ENCODE measurements at places on chromosomes 12 and 14.

DNA sequence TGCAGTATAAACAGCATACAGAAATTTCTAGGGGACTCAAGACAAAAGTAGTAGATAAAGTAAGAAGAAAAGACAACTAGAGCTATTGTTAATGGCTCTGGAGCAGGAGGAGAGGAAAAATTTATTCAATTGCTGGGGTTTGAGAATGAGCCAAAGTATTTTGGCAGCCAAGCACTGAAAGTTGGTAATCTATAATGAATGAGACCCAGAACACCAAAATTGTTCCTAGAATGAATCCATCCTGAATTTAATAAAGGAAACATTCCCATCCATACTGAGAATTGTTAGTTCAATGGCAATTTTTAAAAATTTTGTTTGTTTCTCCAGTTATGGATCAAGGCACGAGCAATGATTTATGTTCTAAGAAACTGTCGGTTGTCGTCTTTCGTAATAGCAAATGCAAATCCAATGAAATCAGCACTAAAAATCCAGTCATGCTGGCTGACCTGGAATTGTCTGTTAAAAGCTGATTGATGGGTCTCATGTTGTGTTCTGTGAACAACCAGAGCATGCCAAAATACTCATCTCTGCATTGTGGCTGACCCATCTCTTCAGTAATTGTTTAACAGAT lies 170.9 kb upstream of the LMNTD1 start:
- DNase-seq = peak; percentile 84

DNA sequence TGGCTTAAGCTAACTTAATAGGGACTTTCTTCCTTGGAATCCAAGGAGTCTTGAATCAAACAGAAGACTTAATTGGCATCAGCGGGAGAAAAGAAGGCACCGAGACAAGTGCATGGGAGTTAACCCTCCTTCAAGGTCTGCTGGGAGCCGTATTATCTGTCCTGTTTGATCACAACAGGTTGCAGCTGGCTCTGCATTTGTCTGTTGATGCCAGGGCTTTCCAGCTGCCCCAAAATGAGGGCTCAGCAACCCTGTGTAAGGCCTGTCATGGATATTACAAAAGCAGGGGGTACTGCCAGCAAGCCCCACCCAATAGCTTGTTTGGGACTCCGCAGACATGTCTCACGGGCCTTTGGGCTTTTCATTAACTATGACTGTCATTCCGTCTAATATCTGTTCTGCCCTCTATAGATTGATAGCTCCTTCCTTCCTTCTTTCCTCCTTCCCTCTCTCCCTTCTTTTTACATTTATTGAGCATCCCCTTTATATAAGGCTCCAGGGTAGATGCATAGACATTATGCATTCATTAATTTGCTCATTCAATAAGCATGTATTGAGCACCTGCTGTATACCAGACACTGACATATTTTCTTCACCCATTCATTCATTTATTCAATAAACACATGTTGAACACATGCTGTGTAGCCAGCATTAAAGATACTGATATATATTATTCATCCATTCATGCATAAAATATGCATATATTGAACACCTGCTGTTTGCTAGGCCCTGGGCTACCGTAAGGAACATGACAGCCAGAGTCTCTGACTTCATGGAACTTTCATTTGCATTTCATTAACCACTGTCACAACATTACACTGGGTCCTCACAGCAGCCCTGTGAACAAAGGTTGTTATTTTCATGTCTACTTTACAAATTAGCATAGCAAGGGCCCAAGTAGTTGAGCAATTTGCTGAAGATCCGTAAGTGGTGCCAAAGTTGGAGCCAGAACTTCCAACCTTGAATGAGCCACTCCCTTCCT lies 56.2 kb downstream of the SVOP start:
- no peak for DNase-seq

GRCh38 chr12:87008785-87009384 lies 752.7 kb upstream of the MGAT4C start:
- DNase-seq = no peak

- no peak for DNase-seq
These were observed 251.0 kb upstream of the SFSWAP start for GRCh38 chr12:131459773-131460365.

DNA sequence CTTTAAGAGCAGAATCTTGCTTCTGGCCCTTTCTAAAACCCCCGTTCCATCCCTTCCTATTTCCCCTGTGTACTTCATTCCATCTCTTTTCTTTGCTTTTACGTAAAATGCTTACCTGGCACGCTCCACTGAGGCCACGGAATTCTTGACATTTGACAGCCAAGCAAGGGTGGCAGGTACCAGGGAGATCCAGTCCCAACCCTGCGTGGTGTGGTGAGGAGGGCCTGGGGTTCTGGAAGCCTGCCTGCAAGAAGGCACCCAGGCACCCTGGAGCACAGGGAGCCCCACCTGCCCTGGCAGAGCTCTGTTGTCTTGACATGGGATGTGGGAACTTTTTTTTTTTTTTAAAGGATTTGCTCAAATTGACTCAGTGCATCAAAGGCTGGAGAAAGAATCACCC lies 48.6 kb downstream of the ITPK1 start:
- DNase-seq = no peak

GRCh38 chr12:52353766-52354165 lies 13.5 kb downstream of the KRT85 start:
- DNase-seq = no peak

GRCh38 chr14:34501004-34501580 lies 38.4 kb downstream of the EAPP start:
- DNase-seq = no peak

DNA sequence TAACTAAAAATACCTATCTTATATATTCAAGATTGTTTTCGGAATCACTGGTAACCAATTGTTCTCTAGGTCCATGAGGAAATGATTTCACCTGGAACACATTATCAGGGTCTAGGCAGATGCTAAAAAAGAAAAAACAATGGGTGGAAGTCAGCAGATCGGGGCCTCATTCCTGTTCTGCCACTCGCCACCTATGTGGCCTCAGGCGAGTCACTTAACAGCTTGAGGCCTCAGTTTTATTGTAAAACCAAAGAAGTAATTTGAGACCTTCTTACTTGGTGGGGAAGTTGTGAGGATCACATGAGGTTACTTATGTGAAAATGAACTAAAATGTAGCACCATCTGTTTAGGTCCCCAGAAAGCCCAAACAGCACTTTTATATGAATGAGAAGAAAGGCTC lies 6.2 kb upstream of the RNASE10 start:
- DNase-seq = no peak

GRCh38 chr12:39813776-39814175 lies 194.2 kb upstream of the ABCD2 start:
- peak; percentile 29 for DNase-seq

DNA sequence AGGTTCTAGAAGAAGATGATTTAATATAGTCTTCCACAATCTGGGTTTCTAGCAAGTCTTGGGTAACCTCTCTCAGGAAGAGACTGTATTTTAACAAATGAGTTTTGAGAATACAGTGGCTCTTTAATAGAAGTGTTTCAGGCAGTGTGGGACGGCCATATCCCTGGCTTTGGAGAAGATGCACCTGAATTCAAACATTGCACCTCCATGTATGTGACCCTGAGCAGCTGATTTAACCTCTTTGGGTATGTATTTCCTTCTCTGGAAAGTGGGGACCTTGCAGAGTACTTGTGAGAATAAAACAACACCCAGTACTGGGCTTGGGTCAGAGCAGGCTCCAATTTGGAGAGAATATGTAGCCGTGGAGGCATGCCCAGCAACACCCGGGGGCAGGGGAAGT lies 15.8 kb upstream of the VRK1 start:
- no peak for DNase-seq

GRCh38 chr12:74945771-74946198 lies 263.9 kb downstream of the KCNC2 start:
- no peak for DNase-seq

DNA sequence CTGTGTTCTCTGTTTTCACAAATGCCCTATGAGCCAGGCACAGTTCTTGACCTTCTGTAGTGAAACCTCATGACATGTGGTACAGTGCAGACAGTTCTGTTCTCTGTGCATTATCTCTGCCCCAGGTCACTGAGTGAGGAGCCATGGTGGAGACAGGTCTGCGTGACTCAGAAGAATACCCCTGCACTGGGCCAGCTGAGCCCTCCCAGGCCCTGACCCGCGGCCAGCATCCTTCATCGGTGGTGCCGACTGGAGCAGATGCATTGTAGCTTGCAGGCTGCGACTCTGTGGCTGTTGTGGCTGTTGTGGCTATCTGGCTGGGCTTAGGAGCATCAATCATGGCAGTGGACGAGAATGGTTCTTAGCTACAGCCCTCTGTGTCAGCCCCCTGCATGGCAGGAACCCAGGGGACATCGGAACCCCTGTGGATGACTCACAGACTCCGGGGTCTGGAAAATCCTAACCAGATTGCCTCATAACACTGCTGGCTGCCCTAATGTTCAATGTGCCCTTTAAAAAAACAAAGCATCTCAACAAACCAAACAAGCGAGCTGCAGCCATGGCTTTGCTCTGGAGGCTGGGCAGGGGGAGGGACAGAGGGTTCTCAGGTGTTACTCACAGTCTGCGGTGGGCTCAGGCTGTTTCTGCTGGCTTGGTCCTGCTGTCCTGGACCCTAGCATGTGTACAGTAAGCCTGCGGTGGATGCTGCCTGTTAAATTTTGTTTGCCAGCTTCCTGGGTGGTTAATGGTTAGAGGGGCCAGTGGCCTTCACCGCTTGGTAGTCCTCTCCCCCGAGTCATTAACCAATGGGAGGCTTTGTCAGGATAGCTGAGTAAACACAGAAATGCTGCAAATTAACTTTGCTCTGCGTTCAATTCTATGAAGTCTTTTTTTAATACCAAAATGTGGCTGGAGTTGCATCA lies at the start of gene SERPINA6:
SERPINA6 (minus strand) TSS at position 689 of the 923 bp plus-strand sequence. CDS start 8,688 bp downstream, outside the sequence.
- peak; percentile 39 for DNase-seq

DNA sequence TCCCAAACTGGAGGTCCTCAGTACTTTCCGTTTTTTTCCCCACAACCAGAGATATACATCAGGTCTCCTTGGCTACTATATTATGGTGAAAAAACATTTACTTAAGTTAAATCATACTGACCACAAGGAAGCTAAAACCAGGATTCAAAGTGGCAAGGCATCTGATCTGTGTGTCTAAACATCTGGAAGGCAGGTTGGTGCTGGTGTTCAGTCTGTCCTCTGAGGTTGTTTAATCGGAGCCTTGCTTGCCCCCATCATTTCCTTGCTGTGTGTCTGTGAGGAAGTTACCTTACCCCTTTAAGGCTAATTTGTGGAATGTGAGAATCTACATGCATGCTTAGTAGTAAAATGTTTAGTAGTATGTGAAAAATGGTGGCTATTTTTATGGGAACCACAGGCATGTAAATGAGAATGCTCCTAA lies 75.6 kb downstream of the GALNT4 start:
- peak; percentile 67 for DNase-seq

DNA sequence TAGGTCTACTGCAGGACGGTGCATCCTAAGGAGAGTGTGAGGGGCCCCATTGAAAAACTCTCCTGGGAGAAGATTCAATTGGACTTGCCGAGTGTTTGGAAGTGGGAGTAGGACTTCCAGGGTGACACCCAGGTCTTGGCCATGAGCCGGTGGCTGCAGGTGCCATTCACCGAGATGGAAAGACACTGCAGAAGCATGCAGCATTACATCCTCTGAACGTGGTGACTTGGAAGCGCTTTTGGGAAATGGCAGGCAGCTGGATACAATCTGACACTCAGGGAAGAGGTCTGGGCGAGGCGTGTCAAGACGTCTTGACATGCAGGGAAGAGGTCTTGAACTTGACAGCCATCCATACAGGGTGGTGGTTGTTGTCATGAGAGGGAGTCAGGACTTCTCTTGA lies 126.9 kb downstream of the PAPOLA start:
- DNase-seq = no peak

GRCh38 chr14:22002860-22003284 lies 329.3 kb upstream of the OR4E1 start:
- DNase-seq = no peak

DNA sequence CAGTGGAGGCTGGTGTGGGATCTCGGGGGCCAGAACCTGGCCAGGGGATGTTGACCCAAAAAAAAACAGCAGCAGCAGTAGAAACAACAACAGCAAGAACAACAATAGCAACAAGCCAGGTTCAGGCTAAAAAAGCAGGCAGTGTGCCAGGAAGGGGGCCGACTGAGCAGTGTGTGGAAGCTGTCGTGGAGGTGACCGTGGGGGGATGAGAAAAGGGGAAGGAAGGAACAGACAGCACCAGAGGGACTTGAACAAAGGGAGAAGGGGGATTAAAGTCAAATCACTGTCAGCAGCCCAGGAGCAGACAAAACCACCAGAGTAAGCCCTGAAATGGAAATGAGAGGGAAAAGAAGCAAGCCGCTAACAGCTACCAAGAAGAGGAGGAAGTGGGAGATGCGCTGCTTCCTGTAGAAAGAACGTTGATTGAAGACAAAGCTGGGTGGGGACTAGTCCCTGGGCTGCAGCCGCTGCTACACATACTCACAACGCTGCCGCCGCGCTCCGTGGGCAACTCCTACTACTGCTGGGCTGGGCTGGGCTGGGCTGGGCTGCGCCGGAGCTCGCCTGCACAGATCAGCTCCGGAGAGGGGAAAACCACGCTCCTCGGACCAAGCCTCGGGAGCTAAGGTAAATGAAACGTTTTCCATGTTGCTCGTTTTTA lies at the start of gene GNG2:
GNG2 (plus strand) TSS at position 449 of the 661 bp plus-strand sequence. CDS start 90,067 bp downstream, outside the sequence.
- peak; percentile 84 for DNase-seq

GRCh38 chr12:95339086-95339788 lies 121.6 kb downstream of the VEZT start:
- no peak for DNase-seq

GRCh38 chr12:31206038-31206670 lies 119.8 kb downstream of the SINHCAF start:
- DNase-seq = peak; percentile 81

DNA sequence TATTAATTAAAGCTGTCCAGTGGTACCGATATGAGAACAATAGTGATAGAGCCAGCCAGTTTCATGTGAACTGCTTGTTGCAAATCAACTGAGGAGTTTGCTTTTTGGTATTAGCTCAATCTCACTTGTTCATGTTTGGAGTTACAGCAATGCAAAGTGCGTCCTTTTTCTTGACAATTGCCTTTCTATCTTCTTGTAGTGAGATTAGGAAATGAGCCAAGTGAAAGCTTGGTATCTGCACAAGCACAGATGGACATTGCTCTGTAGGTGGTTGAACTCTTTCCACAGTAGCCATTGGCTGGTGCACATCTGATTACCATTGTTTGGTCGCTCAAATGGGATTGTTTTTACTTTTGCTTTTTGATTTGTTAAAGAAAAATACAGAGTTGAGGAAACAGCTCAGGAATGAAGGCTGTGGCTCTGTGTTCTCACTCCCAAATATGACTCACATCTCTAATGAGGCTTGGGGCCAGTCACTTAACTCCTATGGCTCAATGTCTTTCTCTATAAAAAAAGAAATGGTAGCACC lies 241.4 kb downstream of the BMP4 start:
- peak; percentile 62 for DNase-seq

GRCh38 chr12:3342051-3342450 lies 149.0 kb upstream of the PRMT8 start:
- DNase-seq = peak; percentile 37

DNA sequence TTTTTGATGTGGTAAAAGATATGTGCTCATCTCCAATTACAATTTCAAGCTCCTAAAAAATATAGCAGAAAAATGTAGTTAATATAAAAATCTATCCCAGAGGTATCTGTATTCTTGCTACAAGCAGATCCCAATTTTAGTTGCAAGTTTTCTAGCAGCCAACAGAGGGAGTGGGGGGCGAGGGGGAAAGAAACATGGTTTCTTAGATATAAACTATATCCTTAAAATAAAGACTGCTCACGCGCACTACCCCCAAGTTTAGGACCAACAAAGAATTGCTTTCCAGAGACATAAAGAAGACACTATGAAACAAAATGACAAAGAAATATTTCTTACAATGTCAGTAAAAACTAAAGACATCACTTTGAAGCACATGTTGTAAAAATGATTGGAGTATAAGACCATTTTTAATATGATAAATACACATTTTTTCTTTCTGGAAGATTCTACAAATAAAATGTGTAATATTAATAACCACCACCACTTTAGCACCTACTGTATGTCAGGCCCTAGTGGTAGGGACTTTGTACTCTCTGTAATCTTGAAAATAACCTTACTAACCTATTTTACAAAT lies 5.4 kb downstream of the MAGOHB start:
- DNase-seq = no peak
